ENCODE measurements at places on chromosomes 11 and 22.

DNA sequence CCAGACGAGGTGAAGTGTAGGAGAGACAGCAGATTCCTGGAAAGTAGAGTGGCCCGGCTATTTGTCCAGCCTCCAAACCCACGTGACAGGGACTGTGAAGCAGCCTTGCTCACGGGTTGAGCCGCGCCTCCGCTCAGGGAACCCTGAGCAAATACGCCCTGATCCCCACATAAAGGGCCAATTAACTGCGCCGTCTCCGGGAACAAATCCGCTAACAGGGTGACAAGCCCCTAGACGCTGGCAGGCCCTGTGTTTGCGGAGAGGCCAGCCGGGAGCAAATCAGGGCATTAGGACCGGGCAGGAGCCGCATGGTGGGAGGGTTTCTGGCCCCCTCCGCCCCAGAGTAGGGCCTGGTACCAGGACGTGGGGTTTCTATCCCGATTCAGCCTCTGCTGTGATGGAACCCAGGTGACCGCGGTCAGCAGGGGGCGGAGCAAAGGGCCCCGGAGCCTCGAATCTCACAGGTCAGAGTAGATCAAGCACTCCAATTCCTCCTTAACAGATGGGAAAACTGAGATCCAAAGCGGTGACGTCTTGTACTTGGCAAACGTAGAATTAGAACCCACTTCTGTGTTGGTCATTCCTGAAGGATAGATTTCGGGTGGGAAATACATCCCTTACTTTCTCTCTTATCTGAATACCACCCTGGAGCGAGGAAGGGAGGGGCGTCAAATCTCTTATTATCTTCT, 2.0 kb upstream of the ROBO3 start:
- peak; percentile 28 for DNase-seq

GRCh38 chr11:124359566-124359965, 24.7 kb downstream of the OR8B2 start:
- no peak for DNase-seq

DNA sequence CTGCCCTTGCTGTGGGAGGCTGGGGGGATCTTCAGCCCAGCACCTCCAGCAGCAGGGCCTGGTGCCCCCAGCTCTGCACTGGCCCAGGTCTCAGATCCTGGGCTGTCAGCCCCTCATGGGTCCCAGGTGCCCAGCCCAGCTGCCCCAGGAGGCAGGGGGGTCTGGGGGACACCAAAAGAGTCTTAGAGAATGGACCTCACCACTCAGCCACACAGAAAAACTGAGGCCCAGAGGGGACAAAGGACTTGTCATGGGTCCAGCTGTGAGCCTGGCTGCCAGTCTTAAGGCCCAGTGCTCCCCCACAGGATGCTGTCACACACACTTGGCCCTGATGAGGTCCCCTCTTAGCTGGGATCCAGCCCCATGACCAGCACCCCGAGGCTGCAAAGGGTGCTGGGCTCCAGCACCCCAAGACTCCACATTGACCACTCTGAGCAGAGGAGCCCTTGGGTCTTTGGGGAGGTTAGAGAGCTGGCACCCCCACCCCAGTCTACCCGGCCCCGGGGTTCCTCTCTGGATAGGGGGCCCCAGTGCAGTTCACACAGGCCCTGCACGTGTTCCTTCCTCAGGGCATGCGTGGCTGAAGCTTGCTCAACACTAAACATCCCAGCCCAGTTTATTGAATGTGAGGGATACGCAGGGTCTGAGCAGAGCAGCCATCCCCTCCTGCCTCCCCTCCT, 54.4 kb downstream of the IGLL5 start:
- DNase-seq, result no peak

DNA sequence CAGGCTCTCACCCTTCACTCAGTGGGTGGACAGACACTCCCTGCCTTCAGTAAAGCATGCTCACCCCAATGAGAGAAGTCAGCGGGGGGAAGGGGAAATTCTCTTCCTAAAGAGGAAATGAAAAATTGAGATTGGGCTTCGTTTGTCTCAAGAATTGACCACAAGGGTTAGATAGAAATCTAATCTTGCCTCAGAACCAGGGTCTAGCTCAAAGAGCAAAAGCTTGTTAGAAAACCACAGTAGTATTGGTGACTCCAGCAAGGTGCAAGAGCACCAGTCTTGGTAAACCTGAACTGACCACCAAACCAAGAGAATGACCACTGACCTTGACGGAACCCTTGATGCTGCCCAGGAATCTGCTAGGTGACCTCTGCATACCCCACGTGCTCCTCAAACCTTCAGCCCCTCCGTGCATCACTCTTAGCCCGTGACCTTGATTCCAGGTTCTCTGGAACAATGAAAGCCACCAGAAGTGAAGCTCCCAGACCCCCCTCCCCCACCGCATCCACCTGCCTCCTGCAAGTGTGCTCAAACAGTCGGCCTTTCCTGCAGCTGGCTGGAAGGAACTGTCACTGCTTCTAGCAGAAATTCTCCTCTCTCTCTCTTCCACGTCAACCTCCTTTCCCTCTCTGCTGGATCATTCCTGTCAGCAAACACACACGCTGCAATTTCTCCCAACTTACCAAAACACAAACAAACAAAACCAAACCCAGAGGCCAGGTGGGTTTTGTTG, 3.1 kb upstream of the TMA7B start:
- DNase-seq, result no peak

- no peak for DNase-seq
Observed at GRCh38 chr11:10990637-10991193, 132.9 kb upstream of the ZBED5 start.

- DNase-seq, result peak; percentile 28
Observed at GRCh38 chr22:26172389-26172990, 3.2 kb downstream of the SEZ6L start.

- DNase-seq, result no peak
Observed at GRCh38 chr22:46824980-46825544, 62.6 kb downstream of the TBC1D22A start.

- DNase-seq, result no peak
Observed at GRCh38 chr11:79366218-79366617, 74.6 kb downstream of the TENM4 start.

DNA sequence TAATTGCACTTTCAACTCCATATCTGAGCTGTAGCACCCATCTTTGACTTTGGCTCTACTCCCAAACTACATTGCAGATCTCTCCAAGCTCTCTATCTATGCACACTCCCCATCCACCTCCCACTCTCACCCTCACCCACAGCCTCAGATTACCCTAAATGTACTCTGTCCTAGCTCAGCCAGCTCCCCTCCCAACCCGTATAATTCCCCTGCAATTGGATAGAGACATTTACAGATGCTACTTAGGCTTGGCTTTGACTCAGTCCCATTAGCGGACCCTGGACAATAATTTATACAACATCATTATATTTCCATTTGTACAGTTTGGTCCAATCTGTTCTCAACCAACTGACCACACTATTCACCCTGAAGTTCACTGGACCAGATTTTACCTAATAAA, 338.9 kb upstream of the ANO3 start:
- DNase-seq, result no peak

- no peak for DNase-seq
Observed at GRCh38 chr11:94652735-94653284, 85.6 kb downstream of the PIWIL4 start.

- no peak for DNase-seq
Observed at GRCh38 chr11:32388871-32389770, 46.2 kb downstream of the WT1 start.

GRCh38 chr11:37038911-37039310, 440.9 kb upstream of the RAG2 start:
- DNase-seq, result no peak

GRCh38 chr11:119803726-119804294, 74.8 kb upstream of the NECTIN1 start:
- DNase-seq, result no peak

DNA sequence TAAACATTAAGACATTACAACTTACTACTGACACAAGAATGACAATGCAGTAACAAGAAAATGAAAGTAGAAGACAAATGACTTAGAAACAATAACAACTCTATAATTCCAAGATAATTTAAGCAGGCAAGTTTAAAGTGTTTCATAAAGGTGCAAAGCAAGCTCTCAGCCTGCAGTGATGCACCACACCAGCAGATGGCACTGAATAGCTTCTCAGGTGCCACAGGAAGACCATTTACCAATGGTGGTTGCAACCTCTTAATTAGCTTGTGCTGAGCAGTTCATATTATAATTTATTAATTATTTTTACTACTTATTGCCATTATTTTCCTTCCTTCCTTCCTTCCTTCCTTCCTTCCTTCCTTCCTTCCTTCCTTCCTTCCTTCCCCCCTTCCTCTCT, 60.6 kb downstream of the NXPE2 start:
- peak; percentile 5 for DNase-seq

- DNase-seq, result no peak
Observed at GRCh38 chr11:58650496-58650895, 28.0 kb downstream of the CNTF start.

GRCh38 chr11:128302425-128303186, 284.8 kb downstream of the ETS1 start:
- DNase-seq, result no peak

DNA sequence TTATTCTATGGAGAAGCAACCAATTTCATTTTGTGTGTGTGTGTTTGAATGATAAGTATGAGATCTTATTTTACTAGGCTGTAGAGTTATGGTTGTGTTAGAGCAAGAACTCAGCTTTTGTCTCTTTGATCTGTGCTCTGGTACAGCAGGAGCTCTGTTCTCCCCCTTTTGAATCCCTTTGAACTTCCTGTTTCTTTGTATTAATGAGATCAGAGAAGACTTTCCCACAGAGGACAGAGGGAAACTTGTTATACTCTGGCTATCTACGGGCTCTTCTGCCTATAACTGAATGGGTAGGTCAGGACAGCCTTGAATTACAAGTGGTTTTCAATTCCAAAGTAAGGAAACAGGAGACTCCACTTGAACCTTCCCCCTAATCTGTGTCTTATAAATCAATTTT, 1015.0 kb upstream of the RAG2 start:
- no peak for DNase-seq

DNA sequence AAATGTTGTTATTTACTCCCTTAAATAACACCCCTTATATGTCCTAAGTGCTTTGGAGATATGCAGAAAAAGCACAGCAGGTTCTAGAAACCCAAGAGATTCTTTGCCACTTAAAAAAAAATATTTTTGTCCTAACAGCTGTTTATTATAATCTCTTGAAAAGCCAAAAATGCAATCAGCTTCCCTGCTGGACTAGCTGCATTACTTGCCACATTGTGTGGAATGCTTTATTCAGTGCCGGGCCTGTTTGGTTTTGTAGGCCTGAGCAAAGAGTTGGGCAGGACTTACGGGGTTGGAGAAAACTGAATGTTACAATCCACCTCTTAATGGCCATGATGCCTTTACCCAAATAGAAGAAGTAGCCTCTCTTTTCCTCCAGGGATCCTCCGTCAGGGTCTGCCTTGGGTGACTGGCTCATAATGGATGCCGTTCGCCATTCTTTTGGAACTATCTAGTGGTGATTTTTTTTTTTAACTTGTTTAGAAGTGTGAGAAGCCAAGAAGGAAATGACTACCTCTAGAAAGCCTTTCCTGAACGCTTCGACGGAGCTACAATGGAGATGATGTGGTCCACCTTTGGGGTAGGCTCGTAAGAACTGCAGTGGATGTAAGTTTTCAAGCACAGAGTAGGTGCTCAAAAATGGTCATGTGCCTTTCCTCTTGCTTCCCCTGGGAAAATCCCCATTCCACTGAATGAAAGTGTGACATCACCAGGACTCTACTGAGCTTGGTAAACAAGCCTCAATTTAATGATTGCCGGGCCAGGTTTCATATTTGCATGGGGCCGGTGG, 241.3 kb upstream of the NCAM1 start:
- no peak for DNase-seq

- no peak for DNase-seq
Observed at GRCh38 chr11:116285026-116285425, 487.8 kb downstream of the BUD13 start.

GRCh38 chr11:73312851-73313327, 4.8 kb downstream of the ARHGEF17 start:
- no peak for DNase-seq

GRCh38 chr11:94926271-94926625, 47.1 kb downstream of the CWC15 start:
- DNase-seq, result no peak

GRCh38 chr11:27807596-27807995, 107.3 kb upstream of the BDNF start:
- no peak for DNase-seq

GRCh38 chr11:47406896-47407745, 1.3 kb upstream of the SLC39A13 start:
- no peak for DNase-seq

- no peak for DNase-seq
Observed at GRCh38 chr22:28231441-28231840, 312.4 kb upstream of the PITPNB start.

- DNase-seq, result no peak
Observed at GRCh38 chr11:105783216-105783615, 173.3 kb downstream of the GRIA4 start.

DNA sequence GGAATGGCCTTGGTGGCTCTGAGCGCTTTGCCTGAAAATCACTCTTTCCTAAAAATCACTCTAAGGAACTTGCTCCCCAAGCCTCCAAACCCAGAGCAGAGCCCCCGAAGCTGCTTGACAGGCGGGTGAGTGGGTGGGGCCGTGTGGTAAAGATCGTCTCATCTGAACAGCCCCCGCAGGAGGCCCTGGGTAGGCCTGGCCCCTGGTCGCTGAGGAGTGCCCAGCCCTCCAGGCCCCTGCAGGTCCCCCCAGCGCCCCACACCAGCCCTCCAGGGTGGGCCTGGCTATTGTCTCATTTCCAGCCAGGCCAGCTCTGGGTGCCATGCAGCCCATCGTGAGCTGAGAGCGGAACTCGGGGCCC, 17.2 kb upstream of the PIM3 start:
- DNase-seq, result no peak

- no peak for DNase-seq
Observed at GRCh38 chr11:19746086-19746485, 33.4 kb downstream of the NAV2 start.

- no peak for DNase-seq
Observed at GRCh38 chr11:133506023-133506422, 26.3 kb downstream of the OPCML start.

GRCh38 chr11:803770-804598, 1.0 kb downstream of the PIDD1 start:
- no peak for DNase-seq

DNA sequence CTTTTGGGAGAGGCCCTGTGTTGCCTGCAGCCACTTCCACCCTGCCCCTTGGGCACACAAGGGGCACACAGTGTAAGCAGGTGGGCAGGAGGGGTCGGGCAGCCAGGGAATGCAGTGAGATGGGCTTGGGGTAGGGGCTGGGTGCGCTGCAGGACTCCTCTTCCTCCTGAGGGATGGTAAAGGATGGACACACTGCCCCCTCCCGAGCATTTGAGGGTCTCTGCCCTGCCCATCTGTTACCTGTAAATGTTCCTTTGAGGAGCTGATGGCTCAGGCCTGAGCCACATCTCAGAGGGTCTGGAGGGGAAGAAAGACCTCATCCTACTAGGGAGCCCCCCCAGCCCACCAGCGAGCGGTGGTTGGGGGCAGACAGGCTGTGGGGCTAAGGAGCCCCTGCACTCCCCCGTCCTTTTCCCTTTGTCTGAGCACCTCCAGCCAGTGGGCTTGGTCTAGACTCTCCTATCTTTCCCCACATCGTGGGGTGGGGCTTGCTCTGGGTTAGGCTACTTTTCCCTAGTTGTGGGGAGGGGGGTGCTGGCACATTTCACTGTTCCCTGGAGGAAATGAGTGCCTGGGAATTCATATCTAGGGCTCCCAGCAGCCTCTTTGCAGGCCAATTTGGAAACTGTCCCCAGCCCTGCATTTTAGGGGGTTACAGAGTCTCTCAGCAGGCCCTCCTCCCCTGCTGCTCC, 1.7 kb upstream of the TSSC4 start:
- DNase-seq, result peak; percentile 45

- DNase-seq, result no peak
Observed at GRCh38 chr11:59247531-59248227, 35.0 kb upstream of the MPEG1 start.

- DNase-seq, result no peak
Observed at GRCh38 chr22:33631777-33632176, 288.5 kb downstream of the LARGE1 start.

GRCh38 chr11:68329978-68330699, 17.7 kb downstream of the LRP5 start:
- no peak for DNase-seq

Measured in NCI-H2227 treated with DMSO at 0.1 percent for 48 hours (cell line).